ENCODE measurements at places on chromosomes 5 and 9.

- DNase-seq, result no peak
These were observed 390.4 kb downstream of the ADGRV1 start for GRCh38 chr5:90948969-90949368.

- DNase-seq, result no peak
These were observed 164.8 kb downstream of the DEPDC1B start for GRCh38 chr5:60535198-60535597.

- no peak for DNase-seq
These were observed 104.3 kb upstream of the ARRDC3 start for GRCh38 chr5:91487420-91487819.

DNA sequence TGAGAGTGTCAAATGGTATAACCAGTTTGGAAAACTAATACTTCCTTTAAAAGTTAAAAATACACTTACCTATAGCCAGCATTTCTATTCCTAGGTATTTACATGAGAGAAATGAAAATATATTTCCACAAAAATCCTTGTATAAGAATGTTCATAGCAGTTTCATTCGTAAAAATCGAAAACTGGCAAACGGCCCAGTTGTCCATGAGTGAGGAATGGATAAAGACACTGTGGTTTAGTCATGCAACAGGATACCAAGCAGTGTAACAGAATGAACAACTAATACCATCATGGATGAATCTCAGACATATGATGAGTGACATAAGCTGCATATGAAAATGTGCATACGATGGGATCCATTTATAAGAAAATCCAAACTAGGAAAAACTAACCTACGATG is 136.7 kb downstream of the MACROH2A1 start:
- DNase-seq, result no peak

GRCh38 chr5:179271428-179271734 is 73.9 kb downstream of the ADAMTS2 start:
- no peak for DNase-seq

GRCh38 chr5:168654211-168654721 is 75.1 kb upstream of the PANK3 start:
- DNase-seq, result no peak

DNA sequence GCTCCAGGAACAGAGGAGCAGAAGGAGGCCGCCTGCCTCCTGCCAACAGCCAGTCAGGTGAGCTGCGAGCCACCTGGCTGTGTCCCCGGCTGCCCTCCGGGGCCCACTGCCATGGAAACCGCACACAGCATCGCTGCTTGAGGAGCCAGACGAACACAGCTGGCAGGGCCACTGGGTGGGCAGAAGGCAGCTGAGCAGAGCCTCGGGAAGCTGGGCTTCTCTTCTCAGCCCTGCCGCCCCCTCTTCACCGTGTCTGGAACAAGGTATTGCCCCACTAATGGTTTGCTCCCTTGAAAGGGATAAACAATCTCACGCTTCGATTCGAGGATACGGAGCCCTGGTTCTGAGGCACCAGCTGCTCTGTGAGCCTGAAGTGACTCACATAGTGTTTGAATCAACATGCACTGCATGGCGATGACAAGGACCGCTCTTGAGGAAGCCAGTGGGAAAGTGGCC is 63.7 kb upstream of the RUFY1 start:
- DNase-seq, result no peak

- DNase-seq, result no peak
These were observed 4.5 kb upstream of the OTP start for GRCh38 chr5:77642738-77643653.

DNA sequence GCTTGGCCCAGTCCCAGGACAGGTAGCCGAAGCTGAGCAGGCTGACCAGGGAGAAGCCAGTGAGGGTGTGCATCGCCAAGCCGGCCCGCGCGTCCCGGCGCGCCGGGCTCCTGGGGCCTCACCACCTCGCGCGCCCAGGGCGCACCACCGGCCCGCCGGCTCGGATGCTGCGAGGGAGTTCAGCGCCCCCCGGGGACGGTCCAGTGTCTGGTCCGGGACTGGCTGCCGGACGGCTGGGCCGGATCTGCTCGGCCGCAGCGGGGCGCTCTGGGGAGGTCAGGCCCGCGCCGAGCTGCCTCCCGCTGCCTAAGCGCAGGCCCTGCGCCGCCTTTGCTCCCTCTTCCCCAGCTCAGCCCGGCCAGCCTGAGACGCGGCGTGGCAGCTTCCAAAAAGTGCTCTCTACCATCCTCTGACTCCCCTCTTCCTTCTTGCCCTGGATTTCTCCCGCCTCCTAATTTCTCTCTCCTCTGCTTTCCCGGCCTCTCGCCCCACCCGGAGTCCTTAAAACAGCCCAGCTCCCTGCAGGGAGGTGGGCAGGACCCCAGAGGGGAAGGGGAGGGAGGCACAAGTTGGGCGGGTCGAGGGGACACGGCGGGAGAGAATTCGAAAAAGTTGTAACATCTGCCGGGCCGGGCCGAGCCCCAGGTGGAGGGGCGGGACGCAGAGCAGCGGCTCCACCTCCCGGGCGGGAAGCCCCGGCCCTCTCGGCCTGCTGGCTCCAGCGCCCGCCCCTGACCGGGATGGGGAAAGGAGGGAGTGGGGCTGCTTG is at the start of gene ARSI:
ARSI (minus strand) TSS at position 605 of the 769 bp plus-strand sequence; CDS start at position 73, 532 bp downstream.
- no peak for DNase-seq

DNA sequence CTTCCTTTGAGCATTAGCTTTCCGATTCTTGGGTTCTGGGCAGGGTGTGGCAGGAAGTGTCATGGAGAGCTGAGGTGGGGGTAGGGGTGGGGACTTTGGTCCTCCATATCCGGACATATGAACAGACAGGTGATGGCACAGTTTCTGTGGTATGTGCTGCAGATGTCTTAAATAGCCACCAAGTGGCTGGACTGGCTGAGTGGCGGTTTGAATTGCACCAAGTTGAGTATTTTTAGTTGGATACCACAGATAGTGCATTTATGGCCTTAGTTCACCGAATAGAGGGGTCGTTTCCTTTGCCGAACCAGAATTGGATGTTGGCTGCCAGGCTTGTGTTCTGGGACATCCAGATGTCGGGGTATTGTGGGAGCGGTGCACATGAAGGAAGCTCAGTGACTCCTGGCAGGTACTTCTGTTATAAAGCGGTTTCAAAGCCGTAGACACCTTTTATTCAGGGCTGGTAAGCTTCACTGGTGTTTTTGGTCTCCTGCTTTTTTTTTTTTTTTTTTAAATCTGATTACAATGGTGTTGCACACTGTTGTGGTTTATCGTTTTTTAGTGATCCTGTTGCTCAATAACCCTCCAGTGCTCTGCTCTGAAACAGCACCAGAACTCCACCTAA is 15.1 kb upstream of the TNFAIP8 start:
- DNase-seq, result peak; percentile 76

GRCh38 chr9:83449166-83449565 is 89.0 kb downstream of the FRMD3 start:
- no peak for DNase-seq

DNA sequence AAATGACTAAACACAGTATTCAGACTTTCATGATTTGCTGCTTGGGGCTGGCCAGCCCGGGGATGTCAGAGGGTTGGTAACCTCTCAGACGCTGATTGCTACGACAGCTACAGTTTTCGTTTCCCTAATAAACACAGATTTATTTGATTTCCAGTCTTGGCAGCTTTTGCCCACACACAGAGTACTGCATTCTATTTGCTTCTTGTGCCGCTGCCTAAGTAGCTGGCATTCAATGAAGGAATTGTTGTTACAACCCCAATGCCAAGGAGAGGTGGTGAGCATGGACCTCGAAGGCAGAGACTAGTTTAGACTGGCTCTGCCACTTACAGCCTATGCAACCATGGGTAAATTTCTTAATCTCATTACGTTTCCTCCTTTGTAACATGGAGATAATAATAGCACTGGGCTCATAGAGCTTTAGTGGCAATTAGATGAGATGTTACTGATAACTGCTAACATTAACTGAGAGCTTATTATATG is 247.1 kb upstream of the PANK3 start:
- DNase-seq, result no peak

DNA sequence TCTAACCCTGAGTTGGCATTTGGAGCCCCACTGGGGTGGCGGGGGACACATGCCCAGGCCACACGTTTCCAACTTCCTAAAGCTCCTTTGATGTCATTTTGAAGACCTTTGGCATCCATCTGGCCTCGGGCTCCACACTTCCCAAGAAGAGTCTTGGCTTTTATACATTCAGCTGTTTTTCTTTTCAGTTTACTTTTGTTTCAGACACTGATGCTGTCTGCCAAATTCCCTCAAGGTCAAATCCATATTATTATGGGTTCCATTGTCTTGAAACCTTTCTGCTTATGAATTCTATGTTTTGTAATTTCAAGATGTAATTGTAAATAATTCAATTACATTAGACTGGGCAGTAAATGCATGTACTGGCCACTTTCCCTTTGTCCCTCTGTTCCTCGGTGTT is 23.7 kb upstream of the NFIB start:
- DNase-seq, result no peak

GRCh38 chr9:105043370-105043936 is 115.5 kb upstream of the ABCA1 start:
- no peak for DNase-seq

- no peak for DNase-seq
These were observed 144.4 kb upstream of the TBCA start for GRCh38 chr5:77920359-77921058.

DNA sequence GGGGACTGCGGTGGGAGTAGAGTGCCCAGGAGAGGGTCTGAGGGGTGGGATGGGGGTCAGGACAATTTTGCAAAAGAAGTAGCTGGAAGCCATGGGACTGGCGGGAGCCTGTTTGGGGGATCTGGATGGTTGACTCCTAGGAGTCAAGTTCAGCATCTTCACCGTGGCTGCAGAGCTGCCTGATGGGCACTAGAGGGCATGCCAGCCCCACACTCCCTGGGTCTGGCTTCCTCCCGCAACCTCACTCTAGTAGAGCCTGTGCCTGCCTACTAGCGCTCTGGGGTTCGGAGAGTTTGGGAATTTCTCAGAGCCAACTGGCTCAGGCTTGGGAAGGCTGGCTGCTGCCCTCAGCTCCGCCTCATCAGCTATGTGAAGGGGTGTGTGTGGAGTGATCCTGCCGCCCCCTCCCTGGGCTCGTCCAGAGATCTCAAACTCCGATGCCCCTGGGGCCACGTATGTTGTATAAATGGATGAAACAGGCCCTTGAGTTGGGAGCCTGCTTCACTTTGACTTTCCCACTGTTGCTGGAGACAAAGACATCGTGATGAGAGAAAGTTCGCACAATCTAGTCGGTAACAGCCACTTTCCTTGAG is 10.8 kb downstream of the TSPAN17 start:
- DNase-seq, result peak; percentile 86

DNA sequence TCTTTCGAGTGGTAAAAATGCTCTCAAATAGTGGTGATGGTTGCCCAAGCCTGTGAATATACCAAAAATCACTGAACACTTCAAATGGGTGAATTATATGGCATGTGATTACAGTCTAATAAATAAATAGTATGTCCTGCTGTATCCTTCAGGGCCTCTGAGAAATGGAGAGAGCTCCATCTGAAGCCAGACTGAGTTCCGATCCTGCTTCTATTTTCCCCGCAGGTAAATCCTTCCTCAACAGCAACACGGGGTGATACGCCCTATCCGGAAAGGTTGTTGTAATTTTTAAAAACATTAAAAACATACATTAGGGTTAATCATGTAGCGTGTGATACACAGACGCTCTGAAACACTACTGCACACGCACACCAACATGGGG is 695 bp upstream of the SNAPC3 start:
- DNase-seq, result no peak

- no peak for DNase-seq
These were observed 367.7 kb upstream of the IRX4 start for GRCh38 chr5:2250365-2250950.

DNA sequence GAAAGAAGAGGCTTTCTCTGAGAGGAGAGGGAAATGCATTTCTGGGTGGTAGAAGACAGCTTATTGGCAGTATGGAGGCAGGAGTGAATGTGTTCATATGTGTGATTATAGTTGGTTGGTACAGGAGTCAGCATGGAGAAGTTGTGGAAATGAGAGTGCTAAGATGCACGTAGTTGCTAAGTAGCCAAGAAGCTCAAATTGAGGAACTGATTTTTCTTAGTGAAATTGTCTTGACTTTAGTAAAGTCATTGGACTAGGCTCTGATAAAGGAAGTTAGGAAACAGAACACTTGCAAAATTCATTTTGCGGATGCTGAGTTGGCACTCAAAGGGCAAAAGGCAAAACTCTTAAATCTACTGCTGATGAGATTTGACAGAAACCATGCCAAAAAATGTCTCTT is 158.9 kb upstream of the VCAN start:
- peak; percentile 65 for DNase-seq

DNA sequence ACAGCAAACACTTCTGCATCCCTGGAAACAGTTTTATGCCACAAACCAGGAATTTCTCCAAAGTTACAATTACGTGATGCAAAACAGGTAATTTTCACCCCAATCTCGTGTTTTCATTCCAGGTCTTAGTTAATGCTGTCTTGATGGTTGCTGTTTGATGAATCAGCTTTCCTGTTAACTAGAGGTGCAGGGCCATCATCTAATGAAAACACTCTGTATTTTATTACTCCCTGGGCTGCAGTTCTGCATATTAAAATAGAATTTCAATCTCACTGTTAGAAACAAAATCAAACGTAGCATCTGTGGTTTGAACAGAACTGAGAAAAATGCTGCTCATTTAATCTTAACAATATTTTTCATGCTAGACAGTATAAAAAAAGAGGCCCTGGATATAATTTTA is 129.4 kb downstream of the TUSC1 start:
- DNase-seq, result no peak

GRCh38 chr9:73923796-73924195 is 573.3 kb upstream of the RORB start:
- DNase-seq, result no peak

GRCh38 chr5:39605145-39605544 is 180.4 kb upstream of the DAB2 start:
- no peak for DNase-seq

- peak; percentile 16 for DNase-seq
These were observed 36.8 kb downstream of the SAXO1 start for GRCh38 chr9:18996211-18996610.

DNA sequence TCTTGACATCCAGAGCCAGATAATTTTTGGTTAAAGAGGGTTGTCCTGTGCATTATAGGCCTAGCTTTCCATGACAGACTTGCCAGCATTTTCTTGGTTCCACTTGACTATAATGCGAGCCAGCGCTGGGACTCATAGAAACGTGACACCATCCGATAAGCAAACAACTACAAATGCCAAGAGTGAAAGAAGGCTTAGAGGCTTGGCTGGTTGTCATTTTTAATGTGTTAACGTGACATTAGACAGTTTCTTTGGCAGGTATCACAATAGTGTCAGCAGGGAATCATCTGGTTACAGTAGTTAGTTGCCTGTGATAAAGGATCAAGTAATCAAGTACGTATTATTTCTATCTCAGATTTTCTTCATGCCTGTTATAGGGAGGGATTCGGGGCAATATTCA is 20.0 kb upstream of the LIFR start:
- no peak for DNase-seq

DNA sequence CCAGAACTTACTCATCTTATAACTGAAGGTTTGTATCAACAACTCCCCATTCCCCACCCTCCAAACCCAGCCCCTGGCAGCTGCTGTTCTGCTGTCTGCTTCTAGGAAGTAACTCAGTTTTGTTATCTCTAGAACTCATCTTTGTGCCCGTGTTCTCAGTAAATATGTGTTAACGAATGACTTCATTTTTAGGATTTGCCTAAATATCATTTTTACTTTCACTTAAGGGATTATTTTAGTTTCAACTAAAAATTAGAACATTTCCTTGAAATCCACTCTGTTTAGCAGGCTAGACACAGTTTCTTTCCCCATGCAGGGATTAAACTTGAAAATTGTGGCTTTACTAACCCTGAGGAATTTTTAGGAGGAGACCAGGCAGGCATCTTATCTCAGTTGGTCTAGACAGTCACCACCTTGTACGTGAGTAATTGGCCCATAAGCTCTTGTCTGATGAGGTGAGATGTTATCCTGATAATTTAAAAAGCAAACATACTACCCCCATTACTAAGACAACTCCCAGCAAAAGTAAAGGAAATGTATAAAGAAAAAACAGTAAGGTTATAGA is 68.2 kb upstream of the TNFAIP8 start:
- peak; percentile 70 for DNase-seq

All from hematopoietic multipotent progenitor cell treated with erythropoietin and hydrocortisone succinate and interleukin-3 and kit ligand, for 6 days (in vitro differentiated cells).